AG04450 (cell line): ENCODE measurements at places on chromosomes 16 and 17.

DNA sequence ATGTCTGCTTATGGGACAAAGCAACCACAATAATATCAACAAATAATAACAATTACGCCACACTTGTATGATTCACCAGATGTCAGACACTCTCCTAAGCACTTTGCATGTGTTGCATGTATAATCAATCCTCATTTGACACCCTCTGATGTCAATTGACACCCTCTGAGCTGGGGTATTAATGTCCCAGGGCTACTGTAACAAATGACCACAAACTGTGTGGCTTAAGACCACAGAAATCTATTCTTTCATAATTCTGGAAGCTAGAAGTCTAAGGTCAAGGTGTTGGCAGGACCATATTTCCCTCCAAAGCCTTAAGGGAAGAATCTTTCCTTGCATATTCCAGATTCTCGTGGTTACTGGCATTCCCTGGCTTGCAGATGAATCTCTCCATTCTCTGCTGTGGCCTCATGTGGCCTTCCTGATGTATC, 112.7 kb downstream of the NPIPB5 start:
- no peak for DNase-seq

DNA sequence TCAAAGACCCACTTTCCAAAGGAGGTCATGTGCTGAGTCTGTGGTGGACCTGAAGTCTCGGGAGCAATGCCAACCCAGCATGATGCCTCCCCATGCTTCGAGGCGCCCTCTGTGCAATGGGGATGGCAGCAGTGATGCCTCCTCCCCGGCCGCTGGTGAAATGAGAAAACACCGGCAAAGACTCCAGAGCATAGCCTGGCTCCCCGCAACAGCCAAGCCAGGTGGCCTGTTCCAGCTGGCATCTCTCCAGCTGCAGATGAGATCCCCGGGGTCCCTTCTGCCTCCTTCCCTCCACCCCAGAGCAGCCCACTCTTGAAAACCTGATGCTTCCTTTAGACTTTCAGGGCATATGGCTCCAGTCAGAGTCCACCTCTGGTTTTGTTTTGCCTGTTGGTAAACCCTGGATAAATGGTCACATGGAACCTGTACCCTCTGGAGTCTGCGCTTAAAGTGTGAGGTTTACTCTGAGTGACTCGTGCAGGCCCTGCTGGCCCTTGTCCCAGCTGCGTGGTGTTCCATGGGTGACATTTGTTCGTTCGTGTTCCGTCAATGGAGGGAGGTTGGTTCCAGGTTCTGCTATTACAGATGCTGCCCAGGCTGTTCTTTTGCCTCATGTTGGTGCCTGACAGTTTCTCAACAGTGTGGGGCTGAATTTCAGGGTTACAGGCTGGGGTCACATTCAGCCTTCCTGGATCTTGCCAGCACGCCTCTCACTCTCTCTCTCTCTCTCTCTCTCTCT, 181.8 kb upstream of the CIBAR2 start:
- no peak for DNase-seq

- no peak for DNase-seq
Observed at GRCh38 chr17:8823279-8823678, 24.1 kb upstream of the MFSD6L start.

GRCh38 chr17:66538776-66539175, 236.4 kb downstream of the PRKCA start:
- no peak for DNase-seq

GRCh38 chr16:66521951-66522771, 27.8 kb downstream of the TK2 start:
- no peak for DNase-seq

DNA sequence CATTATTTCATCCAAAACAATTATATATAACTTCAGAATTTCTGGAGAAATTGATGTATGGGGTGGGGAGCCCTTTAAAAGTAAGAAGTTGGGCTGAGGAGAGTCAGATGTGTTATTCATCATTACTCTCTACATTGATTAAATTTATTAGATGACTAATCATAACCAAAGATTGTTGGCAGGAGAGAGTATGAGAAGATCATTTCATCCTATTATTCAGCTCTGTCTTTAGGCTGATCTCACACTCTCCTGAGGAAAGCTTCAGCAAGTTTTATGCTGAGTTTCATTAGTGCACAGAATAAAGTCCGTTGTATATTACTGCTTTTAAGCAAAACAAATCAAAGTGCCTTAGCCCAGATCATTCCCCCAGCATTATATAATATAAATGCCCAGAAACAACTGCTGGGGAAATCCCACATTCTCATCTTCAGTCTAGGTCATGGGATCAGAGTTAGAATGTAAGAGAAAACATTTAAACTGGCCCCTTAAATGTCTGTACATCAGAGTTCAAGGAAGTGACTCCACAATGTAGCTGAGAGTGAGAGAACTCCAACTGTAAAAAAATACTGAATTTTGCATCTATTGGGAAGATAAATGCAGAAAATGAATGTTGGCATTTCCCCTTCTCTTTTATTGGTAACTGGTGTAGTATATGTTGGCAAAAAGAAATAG, 130.1 kb upstream of the HLF start:
- no peak for DNase-seq

DNA sequence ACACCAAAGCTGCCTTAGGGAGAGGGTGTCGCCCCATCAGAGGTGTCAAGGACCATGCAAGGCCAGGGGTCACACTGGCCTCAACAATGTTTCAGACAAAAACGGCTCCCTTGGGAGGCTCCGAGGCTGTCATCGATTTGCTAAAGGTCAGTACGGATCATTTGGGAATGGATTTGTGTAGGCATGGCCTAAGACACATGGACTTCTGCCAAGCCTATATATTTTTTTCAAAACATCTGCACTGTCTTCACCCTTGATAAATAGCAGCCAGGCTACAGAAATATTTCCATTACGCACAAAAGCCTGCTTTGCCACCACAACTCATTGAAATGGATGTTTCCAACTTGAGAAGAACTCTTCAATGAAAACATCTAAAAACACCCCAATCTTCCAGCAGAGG, 10.3 kb downstream of the CUEDC1 start:
- no peak for DNase-seq

DNA sequence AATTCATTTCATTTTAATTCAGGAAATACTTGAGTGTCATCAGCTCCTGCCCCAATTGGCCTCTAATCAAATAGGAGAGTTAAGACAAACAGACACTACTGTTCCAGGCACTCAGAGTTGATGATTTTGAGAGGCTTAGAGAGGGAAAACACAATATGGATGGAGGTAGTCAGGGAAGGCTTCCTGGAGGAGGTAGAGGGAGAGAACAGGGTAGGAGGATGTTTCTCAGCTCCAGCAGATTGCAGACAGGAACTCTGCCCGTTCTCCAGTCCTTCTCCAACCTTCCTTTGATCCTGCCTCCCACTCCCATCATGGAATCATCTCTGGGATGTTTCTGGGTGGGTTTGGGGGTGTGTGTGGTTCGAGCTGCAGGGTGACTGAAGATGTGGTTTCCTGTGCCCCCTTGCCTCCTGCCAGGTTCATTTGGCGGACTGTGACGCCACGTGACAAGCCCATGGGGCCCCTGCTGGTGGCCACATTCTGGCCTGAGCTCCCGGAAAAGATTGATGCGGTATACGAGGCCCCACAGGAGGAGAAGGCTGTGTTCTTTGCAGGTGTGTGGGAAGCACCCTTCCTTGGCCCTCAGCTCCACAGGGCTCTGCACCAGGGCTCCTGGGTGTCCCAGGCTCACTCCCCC, 12.2 kb upstream of the LPCAT2 start:
- DNase-seq = no peak
